ENCODE measurements at places on chromosomes 16 and 17.
A peak's percentile ranks its signal among the peaks of the same experiment; 100 is the strongest.

DNA sequence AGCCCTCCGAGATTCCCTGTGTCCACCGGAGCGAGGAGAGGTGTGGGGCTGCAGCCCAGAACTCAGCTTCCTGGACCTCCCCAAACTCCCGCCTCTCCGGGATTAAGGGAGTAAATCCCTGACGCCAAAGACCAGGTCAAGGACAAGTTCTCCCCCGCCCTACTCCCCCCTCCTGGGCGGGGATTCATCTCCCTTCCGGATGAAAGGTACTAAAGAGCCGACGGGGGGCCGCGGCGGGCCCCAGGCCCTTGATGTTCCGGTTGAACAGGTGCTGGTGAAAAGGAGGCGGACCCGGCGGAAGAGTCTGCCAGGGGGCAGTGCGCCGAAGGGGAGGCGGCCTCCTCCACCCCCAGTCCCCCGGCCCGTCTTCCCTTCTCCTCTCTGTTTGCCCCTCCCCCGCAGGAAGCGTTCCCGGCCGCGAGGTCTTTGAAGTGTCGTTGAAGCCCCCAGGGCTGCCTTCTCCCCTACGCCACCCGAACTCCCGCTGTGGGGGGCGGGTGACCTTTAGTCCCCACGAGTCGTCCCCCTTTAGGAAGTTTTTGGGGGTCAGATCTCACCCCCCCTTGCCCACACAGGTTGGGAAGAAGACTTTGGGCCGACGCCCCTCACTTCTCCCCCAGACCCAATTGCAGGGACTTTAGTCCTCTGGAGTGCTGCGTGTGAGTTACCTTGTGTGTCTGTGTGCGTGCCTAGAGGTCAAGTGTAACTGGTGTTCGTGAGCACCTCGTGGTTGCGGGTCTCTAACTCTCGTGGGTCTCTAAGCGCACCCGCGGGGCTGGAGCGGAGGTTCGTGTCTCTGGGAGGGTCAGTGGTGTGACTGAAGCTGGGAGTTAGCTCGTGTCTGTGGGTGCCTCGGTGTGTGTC lies 1.1 kb upstream of the MLLT6 start:
- DNase-seq, result peak; percentile 80

GRCh38 chr17:64240261-64240740 lies 22.8 kb downstream of the TEX2 start:
- no peak for DNase-seq

- DNase-seq, result no peak
Observed at GRCh38 chr16:87410530-87410929, 18.4 kb downstream of the MAP1LC3B start.

- no peak for DNase-seq
Observed at GRCh38 chr16:81189100-81189664, 49.3 kb upstream of the BCO1 start.

- DNase-seq, result no peak
Observed at GRCh38 chr17:49003557-49004511, 6.6 kb downstream of the IGF2BP1 start.

GRCh38 chr16:50538411-50539052 lies 9.7 kb upstream of the NKD1 start:
- no peak for DNase-seq

GRCh38 chr17:42329025-42329976 lies 41.0 kb downstream of the STAT5A start:
- DNase-seq, result no peak

GRCh38 chr17:81193470-81194224 lies 27.6 kb upstream of the AATK start:
- DNase-seq, result no peak

GRCh38 chr16:57894390-57895080 lies 76.4 kb downstream of the CNGB1 start:
- DNase-seq, result no peak

DNA sequence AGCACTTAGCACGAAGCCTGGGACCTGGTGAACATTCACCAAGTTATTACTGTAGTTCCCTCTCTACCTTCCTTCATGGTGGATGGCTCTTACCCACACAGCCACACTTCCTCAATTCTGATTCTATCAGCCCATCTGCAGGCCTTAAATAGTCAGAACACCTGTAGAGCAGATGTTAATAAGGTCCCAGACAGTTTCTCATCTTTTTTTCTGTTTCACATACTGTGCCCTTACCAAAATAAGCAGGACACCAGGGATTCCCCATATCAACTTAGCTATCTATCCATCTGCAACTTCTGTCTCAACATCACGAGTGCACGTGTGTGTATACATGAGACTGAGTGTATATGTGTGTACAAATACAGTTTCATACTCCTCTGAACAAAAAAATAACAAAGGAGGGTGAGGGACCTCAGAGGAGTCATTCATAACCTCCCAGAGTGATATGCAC lies 2.8 kb downstream of the RECQL5 start:
- no peak for DNase-seq

DNA sequence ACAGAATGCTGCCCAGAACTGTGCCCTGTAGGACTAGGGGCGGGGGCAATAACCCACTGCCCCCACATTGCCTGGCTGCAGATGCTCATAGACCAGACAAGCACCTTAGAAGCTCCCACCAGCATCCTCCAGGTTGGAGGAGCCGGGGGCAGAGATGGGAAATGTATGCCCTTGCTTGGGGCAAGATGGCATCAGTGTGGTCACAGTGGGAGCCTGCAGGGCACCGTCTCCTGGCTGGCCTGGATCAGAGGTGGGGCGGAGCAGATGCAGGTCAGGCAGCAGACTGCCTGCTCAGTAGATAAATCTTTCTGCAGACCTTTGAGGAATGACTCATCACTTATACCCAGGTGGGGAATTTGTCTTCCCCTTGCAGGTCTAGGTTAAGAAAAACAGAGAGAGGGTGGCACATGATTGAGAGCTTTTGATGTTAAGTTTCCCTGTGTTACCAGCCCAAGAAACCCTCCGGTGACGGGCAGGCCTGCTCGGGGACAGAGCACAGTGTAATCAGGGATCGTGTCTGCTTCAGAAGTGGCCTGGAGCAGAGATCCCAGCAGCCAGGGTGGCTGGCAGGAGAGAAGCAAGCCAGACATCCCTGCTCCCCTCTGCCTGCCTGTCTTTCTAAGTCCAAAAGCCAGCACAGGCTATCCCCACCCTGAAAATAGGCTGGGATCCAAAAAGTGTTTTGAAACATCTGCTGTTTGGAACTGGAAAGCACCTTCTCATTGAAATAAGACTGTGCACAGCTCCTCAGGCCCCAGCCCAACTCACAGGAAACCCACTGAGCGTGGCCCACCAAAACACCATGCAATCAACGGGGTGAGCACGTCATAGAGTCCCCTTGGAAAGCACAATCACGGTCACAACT lies 50.7 kb upstream of the RPL38 start:
- DNase-seq, result no peak

DNA sequence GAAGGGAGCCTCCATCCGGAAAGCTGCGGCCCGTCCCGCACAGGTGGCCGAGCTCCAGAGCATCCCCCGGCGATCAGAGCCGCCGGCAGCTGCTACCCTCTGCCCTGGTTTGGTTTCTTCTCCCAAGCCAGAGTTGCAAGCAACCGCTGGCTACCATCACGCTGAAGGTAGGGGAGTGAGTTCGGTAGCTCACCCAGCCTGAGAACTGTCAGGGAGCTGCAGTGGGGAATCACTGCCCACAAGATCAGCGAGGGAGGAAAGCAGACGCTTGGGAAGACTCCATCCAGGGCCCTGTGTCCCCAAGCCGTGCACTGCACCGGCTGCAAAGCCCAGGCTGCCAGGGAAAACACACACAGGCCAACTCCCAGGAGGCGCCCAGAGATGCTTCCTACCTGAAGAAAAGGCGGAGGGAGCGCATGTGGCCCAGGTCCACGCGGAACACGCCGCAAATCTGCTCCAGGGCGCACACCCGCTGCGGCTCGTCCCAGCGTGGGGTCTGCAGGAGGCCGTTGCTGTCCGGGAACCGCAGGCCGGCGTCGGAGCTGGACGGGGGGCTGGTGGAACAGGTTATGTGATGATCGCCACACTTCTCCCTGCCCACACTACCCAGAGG lies 83.3 kb downstream of the TBC1D16 start:
- DNase-seq, result no peak

DNA sequence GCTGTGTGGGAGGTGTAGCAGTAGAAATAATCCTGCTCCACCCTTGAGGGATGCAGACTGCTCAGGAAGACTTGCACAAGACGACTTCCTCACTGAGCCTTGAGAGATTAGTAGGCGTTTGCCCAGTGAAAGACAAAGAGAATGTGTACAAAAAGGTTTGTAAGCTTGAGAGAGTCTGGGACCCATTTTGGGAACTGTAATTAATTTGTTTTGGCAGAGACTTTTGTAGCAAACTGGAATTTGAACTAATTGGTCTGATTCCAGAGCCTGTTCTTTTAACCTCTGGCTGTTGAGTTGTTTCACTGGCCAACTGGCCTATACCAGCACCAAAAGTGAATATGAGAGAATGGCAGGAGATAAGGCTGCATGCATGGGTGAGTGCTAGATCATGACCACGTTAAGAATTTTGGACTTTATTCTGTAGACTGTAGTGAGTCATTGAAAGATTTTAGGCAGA lies 75.5 kb downstream of the AATF start:
- no peak for DNase-seq

GRCh38 chr17:20996724-20997615 lies 45.8 kb downstream of the USP22 start:
- no peak for DNase-seq

DNA sequence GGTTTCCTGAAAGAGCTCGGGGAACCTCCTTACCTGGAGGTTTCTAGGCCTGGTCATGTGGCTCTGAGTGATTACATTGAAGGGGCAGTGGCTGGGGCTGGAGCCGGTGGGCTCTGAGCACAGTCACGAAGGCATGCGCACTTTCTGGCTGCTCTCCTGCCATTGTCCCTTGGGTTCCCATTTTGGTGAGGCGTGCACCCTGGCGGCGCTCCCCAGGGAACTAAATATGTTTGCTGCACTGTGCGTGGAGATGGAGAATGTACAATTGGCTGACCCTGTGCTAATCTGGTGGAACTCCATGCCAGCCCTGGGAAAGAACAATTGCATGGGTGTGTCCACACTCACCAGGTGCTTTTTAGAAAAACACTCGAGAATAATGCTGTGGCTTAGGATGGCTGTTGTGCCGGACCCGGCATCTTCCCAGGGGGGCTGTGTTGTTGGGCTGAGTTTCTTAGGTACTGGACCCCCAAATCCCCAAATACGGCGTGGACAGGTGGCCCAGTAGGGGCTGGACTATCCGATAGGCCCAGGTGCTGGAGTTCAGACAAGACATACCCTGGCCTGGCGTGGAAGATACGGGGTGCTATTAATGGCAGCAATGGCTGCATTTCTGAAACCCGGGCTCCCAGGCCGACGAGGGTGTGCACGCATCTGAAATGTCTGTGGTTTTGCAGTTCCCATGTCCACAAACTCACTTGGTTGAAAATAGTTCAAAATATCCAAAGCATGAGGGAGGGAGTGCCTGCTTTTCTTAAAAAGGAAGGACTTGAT lies 230.5 kb downstream of the SEC14L1 start:
- no peak for DNase-seq

DNA sequence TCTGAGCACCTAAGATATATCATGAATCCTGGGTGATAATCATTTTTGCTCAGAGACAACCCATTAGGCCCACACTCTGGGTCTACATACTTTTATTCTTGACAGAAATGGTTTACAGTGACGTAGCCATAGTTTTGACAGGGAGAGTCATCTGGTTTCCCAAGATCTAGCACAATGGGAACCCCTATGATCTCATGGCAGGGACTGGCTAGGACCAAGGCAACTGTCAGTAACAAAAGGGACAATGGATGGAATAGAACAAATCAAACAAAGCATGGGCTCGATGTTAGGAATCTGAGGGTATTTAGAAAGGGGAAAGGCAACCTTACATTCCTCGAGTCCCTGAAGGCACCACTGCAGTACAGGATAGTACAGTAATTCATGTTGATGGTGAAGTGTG lies 20.5 kb downstream of the CFAP97D1 start:
- DNase-seq, result no peak

DNA sequence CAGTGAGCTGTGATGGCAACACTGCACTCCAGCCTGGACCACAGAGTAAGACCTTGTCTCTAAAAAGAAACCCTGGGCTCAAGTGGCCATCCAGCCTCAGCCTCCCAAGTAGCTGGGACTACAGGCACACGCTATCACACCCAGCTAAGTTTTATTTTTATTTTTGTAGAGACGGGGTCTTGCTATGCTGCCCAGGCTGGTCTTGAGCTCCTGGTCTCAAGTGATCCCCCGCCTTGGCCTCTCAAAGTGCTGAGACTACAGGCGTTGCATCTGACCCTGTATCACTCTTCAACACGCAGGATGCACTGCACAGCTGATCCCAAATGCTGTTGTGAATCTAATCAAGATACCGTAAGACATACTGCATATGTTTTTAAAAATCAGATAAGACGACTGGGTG lies 23.0 kb downstream of the ANKRD11 start:
- no peak for DNase-seq

DNA sequence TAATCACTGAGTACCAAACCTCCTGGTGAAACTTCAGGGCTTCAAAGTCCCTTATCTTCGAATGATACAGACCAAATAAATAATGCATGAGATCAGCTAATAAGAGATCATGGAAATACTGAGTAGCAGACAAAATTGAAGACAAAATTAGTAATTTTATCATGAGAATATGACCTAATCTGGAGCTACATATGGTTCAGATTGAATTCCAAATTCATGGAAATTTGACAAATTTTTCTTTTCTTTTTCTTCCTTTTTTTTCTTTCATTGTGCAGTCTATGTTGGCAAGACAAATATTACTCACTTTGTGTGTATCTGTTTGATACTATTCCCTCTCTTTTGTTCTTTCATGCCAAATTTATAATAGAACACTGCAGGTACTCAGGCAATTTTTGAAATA lies 218.1 kb upstream of the KCNJ16 start:
- DNase-seq, result no peak

- no peak for DNase-seq
Observed at GRCh38 chr16:81243942-81244341, 5.5 kb downstream of the BCO1 start.

DNA sequence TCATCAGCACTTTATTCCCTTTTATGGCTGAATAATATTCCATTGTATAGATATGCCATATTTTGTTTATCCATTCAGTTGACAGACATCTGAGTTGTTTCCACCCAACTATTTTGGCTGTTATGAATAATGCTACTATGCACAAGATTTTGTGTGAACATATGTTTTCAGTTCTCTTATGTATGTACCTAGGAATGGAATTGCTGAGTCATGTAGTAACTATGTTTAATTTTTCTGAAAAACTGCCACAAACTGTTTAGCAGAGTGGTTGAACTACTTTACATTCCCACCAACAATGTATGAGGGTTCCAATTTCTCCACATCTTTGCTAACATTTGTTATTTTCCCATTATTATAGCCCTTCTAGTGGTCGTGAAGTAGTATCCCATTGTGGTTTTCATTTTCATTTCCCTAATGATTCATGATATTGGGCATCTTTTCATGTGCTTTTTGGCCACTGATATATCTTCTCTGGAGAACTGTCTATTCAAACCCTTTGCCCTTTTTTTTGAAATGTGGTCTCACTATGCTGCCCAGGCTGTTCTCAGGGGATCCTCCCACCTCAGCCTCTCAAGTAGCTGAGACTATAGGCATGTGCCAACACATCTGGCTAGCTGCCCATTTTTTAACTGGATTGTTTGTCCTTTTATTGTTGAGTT lies 26.3 kb downstream of the SMURF2 start:
- DNase-seq, result no peak

- DNase-seq, result no peak
Observed at GRCh38 chr17:65198653-65199382, 61.6 kb downstream of the RGS9 start.

- no peak for DNase-seq
Observed at GRCh38 chr16:11145173-11145818, 110.7 kb downstream of the SOCS1 start.
